ENCODE measurements at places on chromosomes 12 and 14.

GRCh38 chr12:55745361-55746173, 2.6 kb downstream of the GDF11 start:
- DNase-seq: peak; percentile 96

DNA sequence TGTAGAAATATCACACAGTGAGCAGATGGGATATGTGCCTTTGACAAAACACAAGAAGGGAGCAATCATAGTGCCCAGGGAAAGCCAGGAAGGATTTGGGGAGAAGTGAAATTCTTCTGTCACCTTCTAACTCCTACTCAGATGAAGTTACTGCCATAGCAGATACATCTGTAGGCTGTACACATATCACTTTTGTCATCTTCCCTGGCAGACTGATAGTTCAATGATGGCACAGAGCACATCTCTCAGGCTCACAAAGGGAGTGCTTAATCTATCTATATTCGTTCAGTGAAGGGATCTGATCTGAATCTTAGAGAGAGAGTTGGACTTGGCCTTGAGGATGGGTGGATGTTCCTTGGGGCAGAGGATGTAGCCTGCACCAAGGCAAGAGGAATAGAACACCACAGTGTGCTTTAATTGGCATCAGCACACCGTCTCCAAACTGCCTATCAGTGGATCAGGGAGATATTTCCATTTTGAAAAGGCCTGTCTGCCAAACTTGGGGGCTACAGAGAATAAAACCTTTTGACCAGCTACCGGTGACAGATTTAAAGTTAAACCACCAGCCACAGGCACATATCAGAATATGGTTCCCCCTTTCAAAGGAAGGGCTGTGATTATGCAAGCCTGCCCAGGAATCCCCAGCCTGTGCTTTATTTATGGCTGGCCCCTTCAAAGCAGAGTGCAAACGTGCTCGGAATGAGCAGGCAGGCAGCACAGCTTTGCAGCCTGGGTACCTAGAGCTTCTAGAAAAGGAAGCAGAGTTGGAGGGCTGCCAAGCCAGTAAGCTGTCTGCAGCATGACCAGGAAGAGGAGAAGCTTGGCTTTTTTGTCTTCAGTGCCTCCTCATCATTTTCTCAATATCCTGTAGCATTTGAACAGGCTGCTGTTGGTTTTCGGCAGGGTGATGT, 165.5 kb upstream of the DYRK2 start:
- DNase-seq: no peak

- no peak for DNase-seq
These were observed 340.6 kb downstream of the PRKD1 start for GRCh38 chr14:29587046-29587445.

DNA sequence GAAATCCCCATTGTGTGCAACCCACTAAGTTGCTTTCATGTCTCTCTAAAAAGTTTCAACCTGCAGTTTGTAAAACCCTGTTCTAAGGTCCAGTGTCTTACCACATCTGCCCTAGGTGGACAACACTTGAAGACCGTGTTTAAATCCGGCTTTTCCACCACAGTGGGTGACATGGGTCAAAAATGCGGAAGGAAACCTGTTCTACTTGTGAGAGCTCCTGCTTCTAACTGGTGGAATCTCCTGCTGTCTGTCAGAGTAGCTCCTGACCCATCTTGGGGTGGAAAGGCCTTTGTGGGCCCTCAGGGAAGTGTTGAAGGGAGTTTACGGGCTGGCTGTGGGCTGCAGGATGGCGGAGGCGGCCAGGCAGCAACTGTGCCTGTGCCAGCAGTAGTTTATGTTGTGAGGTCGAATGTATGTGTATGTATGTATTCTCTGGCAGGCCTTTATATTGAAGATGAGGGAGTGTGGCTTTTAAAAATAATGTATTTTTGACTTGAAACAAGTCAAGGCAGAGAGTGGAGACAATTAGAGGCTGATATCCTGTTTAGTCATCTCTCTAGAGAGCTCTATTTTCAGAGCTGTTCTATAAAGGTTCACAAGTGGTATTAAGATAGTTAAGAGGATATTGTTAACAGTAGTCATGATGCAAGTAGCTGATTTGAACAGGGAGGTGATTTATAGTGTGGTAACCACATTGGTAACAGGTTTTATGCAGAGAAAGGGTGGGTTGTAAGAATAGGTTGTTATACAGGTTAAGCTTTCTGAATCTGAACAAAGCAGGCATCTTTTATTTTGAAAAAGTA, 67.0 kb downstream of the PRKCH start:
- no peak for DNase-seq

DNA sequence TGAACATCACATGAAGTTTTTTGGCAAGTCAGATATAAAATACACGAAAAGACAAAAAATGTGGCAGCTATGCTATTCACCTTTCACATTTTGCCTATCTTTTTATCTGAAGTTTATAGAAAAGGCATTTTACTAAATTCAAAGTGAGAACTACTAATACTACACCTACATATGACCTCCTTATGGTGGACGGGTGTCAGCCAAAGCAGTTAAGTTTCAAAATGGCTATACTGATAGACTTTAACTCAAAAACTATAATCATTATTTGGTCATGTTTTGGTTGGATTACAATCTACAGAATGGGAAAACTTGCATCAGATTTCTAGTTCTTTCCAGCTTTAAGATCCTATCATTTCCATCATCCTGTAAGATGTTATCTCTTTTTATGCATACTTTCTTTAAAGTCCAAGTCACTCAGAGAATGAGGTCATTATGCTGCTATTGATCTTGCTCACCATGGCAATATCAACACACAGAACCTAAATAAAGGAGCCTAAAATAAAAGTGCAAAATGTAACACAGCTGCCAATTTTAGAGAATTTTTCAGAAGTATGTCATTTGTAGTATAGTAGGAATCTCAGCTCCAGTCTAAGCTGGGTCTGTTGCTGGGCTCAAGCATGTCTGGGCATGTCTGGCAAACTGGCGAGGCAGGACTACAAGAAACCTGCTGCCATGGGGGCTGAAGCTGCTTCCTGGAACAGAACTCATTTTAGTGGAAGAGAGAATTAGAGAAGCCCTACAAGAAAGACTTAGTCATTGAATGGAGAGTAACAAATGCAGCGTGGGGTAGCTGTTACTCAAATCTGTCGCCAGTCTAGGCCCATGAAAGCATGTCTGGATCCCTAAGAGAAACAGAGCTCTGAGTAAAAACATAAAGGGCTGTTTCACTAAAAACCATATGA, 7.6 kb upstream of the AEBP2 start:
- no peak for DNase-seq

DNA sequence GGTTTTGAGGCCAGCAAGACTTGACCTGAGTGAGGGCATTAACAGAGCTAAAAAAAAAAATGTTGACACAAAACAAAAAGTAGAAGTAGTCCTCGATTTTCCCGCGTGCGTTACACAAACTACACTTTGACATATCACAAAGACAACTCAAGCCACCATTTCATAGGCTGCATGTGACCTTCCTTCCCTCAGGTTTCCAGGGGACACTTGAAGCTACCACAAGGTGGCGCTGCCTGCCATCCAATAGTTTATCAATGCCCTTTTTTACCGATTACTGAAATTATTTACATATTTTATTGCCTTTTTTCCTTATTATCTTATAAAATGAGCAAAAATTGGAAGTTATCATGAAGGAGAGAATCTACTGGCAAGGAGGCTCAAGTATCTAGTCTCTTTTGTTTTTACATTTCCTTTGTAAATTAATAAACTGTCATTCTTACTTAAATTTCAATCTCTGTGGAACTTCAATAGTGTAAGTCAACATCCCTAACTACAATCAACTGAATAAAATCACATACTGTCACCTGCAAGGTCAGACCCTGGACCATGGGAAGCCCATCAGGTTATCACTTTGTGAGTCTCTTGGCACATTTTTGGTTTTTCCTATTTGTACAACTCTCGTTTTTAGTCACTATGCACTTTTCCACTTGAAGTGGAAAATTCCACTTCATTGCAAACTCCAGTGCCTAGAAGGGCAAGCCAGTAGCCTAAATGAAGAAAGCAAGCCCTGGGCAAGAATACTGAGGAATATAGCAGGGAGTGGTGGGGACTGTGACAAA, 84.6 kb upstream of the CPSF6 start:
- peak; percentile 67 for DNase-seq

DNA sequence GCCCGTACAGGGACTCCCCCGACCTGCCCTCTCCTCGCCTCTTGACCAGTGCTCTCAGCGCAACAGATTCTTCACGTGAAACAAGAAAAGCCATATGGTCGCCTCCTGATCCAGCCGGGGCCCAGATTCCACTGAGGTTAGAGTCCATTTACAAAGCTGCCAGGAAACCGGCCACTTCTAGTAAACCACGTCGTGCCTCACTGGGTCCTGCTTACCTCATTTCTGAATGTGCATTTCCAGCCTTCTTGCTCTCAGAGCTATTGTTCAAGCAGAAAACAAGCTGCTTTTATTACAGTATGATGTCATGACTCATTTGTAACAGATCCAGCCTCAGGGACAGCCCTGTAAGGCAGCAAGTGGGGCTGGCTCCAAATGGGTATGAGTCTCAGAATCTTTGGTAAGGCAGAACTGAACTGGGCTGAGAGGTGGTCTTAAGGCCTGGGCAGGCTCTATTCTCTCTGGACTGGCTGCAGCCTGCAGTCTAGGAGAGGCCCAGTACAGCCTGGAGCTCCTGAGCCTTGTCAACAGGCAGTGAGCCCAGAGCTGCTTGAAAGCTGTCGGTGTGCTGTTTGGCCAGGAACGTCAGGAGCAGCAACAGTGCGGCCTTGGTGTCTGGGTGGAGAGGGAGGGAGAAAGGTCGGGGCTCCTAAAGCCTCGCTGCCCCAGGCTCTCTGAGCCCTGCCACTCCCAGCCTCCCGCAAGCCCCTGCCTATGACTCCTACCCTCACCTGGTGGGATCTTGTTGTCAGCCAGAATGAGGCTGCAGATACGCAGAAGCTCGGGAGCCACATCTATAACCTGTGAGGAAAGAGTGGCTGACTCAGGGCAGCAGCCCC, 8.3 kb downstream of the REC8 start:
- DNase-seq: no peak

DNA sequence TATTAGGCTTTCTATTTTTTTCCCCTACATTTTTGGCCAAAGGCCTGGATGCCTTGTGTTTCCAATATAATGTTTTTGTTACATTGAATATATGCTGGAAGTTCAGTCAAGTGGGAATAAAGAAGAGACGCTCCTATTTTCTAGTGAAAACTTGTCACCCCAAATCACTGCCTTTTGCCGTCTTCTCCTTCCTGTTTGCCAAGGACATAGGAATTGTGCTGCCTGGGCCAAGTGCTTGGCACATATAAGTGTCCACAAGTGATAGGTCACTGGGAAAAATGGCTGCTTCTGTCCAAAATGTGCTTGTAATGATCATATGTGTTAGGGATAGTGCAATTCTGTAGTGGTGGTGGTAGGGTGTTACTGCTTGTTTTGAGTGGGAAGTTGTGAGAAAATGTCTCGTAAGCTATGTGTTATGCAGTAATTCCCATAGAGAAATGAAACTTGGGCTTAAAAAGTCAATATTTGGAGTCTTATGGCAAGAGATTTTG, 11.6 kb upstream of the KCNJ8 start:
- DNase-seq: no peak

GRCh38 chr12:78002878-78003277, 172.2 kb downstream of the NAV3 start:
- no peak for DNase-seq

All from NT2/D1 (cell line).